ENCODE measurements at places on chromosomes 3 and 15.
A peak's percentile ranks its signal among the peaks of the same experiment; 100 is the strongest.

GRCh38 chr3:159733194-159733860, 255.3 kb upstream of the IL12A start:
- peak; percentile 17 for DNase-seq

- no peak for DNase-seq
Observed at GRCh38 chr3:194306771-194307640, 44.1 kb downstream of the CPN2 start.

DNA sequence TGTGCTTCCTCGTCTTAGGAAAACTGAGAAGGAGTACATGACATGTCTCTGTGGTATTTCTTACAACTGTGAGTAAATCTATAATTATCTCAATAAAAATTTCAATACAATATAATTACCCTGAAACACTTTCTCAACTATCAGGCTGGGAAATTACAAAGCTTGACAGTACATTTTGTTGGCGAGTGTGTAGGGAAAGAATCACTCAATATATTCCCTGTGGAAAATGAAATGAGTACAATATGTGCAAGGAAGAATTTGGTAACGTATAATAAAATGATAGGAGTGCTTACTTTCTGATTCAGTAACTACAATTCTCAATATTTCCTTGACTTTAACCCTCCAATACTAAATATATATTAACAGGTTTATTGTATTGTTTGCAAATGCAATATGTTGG, 818.2 kb upstream of the CADM2 start:
- no peak for DNase-seq

- DNase-seq: no peak
Observed at GRCh38 chr3:177367788-177368187, 170.5 kb upstream of the TBL1XR1 start.

GRCh38 chr3:189288348-189289235, 116.8 kb downstream of the TPRG1 start:
- DNase-seq: no peak

GRCh38 chr15:57509126-57509525, 82.6 kb upstream of the MYZAP start:
- DNase-seq: no peak

GRCh38 chr3:169146179-169146665, 517.3 kb downstream of the MECOM start:
- DNase-seq: peak; percentile 75

- no peak for DNase-seq
Observed at GRCh38 chr15:88272421-88272820, 15.9 kb upstream of the NTRK3 start.

DNA sequence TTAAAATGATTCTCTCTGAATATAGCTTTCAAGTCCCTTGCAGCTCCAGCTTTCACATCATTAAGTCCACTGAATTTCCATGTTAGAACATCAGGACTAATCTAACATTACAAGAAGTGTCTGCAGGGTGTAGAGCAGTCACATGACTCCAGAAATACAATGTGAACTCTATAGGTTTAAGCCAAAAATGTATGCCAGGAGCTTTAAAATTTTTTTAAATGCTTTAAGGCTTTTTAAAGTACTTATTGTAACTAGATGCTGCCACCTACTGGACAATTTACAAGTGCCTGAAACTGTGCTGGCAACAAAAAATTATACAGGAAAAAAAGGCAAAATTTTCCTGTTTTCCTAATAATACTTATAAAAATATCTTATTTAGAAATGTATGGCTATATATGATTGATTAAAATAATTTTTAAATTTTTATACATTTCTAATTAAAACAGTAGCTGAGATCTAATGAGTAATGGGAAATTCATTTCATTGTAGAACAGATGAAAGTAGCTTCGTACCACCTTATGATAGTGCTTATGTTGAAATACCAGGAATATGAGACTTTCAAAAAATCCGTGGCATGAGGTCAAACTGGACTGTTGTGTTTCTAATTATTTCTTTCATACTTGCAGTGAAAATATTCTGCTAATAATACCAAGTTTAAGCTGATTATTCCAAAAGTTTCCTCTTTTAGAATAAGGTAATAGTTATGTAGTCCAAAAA, 25.7 kb downstream of the FSIP1 start:
- peak; percentile 61 for DNase-seq

- no peak for DNase-seq
Observed at GRCh38 chr15:46088486-46089445, 453.9 kb downstream of the SQOR start.

GRCh38 chr3:112038863-112039262, 4.3 kb downstream of the TMPRSS7 start:
- peak; percentile 11 for DNase-seq

DNA sequence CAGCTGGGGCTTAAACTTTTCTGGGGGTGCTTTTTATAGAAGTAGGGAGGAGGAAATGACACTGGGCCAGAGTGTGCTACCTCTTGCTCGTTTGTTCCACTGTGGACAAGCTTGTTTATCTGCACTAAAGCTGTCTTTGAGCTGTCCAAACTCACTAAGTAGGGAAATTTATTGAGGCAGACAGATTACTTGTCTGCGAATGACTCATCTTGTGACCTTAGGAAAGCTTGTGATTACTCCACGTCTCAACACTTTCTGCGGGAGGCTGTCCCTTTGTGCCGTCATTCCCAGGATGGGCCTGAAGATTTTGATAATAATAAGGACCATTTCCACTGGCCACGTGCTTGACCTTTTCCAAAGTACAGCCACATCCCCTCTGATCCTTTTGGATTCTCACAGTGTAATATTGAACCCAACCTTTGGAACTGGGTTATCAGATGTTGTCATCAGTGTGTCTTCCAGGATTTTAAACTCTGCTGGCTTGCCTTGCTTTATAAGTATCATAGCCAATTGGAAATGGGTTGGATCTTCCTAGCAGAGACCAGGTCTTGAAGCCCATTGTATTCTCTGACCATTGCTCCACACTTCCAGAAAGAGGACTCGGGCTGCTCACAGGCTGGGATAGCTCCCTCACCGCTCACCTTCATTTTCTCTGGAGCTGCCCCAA, 84.7 kb downstream of the AGBL1 start:
- peak; percentile 39 for DNase-seq

- DNase-seq: no peak
Observed at GRCh38 chr3:42529468-42529867, 27.0 kb downstream of the VIPR1 start.

- no peak for DNase-seq
Observed at GRCh38 chr3:161026612-161027510, 78.3 kb downstream of the B3GALNT1 start.

- no peak for DNase-seq
Observed at GRCh38 chr15:77042955-77043920, 27.7 kb downstream of the TSPAN3 start.

- no peak for DNase-seq
Observed at GRCh38 chr3:147358144-147358992, 48.0 kb downstream of the ZIC4 start.

DNA sequence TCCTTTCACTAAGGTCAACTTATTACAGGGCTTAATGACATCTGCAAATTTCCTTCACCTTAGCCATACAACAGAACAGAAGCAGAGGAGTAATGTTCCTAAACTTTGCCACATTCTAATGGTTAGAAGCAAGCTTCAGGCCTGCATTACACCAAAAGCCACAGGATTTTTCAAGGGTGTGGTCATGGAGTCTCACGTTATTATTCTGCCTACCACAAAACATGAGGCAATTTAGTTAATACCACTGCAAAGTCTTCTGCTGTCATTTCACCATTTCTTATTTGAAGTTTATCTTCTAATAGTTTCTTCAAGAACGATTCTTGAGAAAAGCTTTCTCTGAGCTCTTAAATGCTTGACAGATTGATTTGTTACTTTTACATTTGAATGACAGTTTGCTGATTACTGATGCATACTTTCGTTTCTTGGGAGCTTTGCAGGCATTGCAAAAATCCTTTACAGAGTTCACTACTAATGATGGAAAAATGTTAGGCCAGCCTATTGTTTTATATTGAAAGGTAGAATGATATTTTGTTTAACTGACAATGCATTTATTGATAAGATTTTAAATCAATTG, 1257.1 kb downstream of the NSUN3 start:
- no peak for DNase-seq

DNA sequence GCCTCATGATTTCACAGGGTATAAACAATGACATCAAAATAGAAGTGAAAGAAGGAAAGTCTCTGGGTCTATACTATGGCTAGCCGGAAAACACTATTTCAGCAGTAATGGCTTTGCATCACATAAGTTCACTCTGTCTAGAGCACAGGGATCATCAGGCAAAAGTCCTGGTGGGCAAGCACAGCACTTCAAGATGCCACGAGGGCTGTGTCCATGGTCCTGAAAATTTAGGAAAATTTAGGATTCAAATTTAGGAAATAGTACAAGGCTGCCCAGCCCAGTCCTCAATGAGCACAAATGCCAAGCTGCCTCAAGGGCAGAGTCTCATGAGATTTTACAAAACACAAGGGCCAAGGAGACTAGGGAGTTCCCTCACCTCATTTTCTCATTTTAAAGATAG, 54.1 kb downstream of the RORA start:
- peak; percentile 16 for DNase-seq

DNA sequence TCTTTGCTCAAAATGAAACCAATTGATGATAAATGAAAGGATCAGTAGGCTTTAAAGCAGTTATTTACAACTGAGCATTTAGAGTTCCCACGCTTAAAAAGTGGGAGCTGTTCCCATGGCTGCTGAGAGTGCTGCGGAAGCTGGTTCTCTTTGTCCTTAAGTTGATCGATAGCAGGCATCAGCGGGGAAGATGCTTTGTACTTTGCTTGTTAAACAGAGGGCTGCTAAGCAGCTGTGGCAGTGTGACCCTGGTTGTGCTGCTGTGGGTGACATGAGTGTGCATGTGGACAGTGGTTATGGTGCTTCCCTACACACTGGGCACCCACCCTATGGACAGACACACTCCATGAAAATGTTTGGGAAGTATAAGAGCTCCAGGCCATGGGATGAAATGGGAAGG, 96.3 kb downstream of the PTPRG start:
- no peak for DNase-seq

GRCh38 chr3:101069901-101070798, 76.9 kb upstream of the ABI3BP start:
- DNase-seq: peak; percentile 52

DNA sequence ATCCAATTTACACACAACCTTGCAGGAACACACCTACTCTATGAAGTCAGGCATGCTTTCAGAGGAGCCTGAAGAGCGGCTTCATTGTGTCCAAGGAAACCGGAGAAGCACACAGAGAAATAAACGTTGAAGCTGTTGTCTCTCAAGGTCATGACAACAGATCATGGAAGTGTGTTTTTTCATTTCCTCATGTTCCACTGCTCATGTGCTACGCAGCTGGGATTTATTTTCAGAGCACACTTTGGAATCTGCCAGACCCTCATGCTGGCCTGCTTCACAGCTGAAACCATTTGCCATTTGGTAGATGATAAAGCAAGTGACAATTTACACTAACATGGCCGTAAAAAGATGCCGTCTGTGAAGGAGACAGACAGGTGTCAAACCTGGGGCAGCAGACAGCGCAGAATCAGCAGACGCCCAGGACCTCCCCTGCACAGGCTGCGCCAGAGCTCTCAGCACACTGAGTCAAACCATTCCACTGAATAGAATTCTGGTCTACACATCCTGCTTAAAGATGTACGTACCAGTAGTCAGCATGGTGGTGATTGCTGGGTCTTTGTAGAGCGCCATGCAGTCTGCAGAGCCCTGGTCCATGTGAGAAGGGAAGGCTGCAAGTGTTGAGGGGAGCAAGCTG, 99.3 kb downstream of the ARNT2 start:
- DNase-seq: no peak

DNA sequence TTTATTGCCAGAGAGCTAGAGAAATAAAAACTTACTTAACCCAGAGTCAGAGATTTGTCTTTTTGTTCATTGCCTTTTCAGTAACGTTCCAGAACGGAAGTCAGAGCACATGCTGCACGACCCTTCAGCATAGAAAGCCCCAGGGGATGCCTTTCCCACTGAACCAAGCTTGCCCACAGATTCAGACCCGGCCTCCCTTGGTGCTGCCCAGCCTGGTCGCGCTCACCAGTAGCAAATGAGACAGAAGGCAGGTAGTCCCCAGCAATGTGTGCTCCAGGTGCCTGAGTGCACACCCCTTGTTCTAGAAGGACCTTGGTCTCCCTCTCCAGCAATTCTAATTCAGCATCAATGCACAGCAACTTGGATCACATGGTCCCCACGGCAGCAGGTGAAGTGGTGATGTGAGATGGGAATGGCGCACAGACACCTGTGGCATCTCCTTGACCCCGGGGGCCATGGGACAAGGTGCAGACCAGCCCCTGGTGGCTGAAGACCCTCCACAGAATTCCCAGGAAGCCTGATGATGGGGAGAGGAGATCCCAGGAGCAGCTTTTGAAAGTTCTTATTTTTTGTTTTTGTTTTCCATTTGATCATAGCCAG, 91.8 kb upstream of the IQSEC1 start:
- no peak for DNase-seq

DNA sequence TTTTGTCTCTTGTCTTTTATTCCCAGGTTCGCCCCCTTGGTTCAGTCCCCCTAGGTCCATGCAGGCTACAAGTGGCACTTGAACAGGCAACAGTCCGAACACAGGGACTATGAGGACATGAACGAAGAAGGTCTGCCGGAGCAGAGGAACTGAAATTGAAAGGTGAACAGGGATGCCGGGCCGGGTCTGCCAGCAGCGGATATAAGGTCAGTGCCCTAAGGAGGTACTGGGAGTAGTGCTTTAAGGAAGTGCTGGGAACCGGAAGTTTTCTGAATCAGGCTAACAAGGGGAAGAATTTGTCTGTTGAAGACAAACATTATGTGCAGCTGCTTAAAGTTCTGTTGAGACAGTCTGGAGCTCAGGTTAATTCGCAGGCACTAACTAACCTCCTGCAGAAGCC, 46.8 kb downstream of the LSM3 start:
- no peak for DNase-seq

GRCh38 chr3:62110443-62111225, 262.7 kb downstream of the FEZF2 start:
- no peak for DNase-seq

DNA sequence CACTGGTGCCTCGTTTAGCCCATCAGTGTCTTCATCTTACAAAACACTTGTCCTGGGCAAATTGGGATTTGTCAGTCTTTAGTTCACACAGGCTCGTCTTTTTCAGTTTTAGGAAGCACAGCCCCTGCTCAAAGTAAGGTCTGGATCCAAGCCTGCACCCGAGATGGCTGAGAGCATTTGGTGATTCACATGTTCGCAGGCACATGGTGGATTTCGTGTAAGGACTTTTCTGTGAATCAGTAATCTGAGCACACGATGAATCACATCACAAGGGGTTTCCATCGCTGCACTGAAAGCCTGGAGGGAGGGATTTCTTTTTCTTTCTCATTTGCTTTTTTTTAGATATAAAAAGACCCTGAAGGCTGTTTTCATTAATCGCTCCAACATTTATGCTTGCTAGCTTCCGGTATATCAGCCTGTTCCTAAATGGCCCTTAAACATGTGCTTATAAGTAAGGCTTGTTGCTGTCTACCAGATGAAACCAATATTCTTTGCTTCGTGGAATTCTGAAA, 435.6 kb upstream of the ATP10A start:
- DNase-seq: no peak

- no peak for DNase-seq
Observed at GRCh38 chr3:107430214-107430995, 53.2 kb downstream of the CCDC54 start.

- DNase-seq: peak; percentile 94
Observed at GRCh38 chr3:58005669-58006068, 2.6 kb upstream of the FLNB start.

Measured in MCF 10A (cell line).